COR-L47 (cell line): ENCODE measurements at places on chromosomes 4 and X.

GRCh38 chr4:36249610-36250009, 5.3 kb upstream of the ARAP2 start:
- DNase-seq = no peak

DNA sequence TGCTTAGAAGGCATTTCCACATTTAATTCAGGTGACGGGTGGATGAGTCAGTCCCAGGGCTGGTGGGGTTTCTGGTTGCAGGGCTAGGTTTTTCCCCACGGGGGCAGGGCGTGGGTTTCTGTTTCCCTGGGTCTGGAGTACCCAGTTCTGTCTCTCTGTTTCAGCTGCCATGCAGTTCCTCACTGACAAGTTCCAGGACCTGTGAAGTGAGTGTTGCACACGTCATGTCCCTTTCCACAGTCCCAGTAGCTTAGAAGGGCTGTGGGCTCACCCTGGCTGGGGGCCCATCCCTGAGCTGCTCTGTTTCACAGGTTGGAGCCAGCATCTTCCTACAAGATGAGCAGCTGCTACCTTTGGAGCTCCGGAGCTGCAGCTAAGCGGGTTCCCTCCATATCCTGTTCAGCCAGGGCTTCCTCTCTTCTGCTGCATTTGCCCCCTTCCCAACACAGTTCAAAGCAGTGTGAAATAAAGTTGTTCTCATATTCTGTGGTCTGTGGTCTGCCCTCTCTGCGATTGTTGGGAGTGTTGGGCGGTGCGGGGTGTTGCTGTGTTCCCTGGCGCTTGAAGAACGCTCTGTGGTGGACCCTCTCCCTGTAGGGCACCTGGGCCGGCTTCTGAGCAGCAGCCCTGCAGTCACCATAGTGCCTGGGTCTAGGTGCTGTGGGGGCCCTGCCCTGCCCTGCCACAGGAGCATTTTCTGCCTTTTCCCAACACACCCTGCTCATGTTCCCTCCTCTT, 3.9 kb downstream of the LOC101059915 start:
- no peak for DNase-seq

- no peak for DNase-seq
Measured at GRCh38 chr4:83132065-83132464, 17.5 kb upstream of the PLAC8 start.

- no peak for DNase-seq
Measured at GRCh38 chrX:66042307-66043077, 2.6 kb upstream of the VSIG4 start.

DNA sequence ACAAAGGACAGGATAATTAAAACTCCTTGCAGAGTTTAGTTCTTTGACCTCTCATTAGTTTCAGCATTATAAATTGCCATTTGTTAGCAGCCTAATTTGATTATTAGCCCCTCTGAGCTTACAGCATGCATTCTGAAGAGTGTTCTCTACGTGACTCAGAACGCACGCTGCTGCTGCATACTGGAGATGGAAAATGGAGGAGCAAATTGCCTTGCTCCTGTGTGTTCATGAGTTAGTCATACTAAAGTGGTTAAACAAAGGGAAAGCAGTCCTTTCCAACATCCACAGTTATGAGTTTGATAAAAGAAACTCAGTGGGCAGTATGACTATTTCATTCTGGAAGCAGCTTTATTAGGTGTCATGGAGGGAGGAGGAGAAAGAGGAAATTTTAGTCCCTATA, 922.5 kb downstream of the RPA4 start:
- no peak for DNase-seq

DNA sequence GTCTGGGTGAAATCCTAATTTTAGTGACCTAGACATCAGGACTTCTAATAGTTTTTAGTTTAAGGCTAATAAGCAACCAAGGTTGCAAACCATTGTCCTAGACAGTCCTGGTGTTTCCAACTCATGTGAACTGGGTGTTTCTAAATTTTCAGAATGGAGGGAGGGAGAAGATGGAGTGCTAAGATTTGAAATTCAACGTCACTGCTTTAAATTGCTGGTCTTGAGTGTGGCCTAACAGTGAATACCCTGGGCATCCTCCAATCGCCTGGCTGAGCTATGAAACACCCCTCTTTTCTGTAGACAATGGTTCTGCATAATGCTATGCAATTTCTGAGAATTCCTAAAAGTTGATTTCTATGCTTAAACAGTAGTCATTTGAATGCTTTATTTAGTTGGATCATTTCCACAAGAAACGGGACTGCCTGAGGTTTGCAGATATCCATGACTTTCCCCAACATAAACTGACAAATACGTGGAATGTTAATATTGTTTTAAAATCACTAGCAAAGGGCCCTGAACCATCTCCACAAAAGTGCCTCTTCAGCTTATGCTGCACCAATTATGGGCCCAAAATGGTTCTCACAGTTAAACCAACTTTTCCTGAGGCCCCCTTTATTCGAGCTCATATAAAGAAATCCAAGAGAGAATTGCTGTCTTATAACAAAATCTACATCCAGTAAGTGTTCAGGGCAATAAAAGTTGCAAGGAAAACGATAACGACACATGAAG, 1.1 kb downstream of the FBXL5 start:
- DNase-seq = peak; percentile 53

DNA sequence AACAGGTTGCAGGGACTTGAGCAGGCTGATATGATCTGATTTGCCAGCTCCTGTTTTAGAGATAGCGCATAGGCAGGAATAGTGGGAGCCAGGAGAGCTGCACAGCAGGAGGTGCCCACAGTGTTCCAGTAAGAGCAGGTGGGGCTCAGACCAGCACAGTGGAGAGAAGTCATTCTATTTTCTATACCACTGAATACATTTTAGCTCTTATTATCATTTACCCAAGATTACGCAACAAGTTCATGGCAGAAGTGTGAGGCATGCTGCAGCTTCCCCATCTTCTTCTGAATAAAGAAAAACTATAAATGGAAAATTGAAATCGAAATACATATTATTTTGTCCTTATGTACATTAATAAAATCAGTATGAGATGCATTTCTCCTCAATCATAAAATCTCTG, 114.7 kb upstream of the EDNRA start:
- DNase-seq = no peak

GRCh38 chrX:13607996-13608365, 38.6 kb downstream of the EGFL6 start:
- no peak for DNase-seq

GRCh38 chrX:110383414-110383813, 24.8 kb downstream of the RTL9 start:
- no peak for DNase-seq

DNA sequence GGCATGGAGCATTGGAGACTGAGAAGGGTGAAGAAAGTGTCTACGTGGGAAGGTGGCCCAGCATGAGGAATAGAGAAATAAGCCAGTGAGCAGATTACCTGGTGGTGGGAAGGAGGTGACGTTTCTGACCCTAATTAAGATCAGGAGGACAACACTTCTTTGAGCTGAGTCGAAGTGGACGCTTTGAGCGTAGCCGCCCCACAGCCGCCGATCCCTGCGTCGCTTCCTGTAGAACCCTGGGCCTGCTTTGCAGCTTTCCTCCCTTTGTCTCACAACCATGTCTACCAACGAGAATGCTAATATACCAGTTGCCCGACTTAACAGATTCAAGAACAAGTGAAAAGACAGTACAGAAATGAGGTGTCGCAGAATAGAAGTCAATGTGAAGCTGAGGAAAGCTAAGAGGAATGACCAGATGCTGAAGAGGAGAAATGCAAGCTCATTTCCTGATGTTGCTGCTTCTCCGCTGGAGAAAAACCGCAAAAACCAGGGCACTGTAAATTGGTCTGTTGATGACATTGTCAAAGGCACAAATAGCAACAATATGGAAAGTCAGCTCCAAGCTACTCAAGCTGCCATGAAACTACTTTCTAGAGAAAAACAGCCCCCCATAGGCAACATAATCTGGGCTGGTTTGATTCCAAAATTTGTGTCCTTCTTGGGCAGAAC, 6.4 kb upstream of the ANTXR2 start:
- DNase-seq = no peak

GRCh38 chr4:181890031-181890430, 353.2 kb upstream of the TENM3 start:
- no peak for DNase-seq

- DNase-seq = no peak
Measured at GRCh38 chrX:135541351-135541750, 20.9 kb downstream of the INTS6L start.

GRCh38 chr4:169115897-169116254, 105.8 kb upstream of the CBR4 start:
- DNase-seq = no peak

DNA sequence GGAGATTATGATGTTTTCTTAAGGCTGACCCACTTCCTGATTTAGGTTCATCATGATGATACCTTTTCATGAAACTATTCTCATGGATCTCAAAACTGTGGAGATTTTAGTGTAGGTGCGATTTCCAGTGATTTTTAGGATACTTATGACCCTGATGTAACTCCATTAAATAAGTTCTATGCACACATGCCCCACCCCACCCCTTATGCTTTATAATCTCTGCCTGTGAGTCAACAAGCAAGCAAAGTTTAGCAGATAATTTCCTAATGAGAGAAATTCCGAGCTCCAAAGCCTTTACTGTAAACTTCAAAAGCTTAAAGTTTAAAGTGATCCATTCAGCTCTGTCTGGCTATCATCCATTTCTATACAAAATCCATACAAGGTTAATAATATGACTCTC, 56.4 kb downstream of the C4orf33 start:
- no peak for DNase-seq

DNA sequence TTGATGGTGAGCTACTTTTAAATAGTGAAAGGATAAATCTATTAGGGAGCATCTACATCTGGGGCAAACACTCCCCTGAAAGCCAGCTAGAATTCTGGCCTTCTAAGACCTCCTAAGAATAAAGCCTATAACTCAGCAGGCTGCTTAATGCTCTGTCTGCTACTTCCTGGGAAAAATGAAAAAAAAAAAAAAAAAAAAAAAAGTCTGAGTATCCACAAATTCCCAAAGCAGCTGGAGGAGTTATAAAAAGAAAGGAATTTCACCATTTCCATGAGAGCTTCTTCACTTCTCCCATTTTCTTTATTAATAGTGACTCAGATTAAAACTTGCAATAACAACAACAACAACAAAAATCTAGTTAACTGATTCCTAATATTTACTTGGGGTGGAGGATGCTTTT, 511.2 kb downstream of the INPP4B start:
- no peak for DNase-seq

DNA sequence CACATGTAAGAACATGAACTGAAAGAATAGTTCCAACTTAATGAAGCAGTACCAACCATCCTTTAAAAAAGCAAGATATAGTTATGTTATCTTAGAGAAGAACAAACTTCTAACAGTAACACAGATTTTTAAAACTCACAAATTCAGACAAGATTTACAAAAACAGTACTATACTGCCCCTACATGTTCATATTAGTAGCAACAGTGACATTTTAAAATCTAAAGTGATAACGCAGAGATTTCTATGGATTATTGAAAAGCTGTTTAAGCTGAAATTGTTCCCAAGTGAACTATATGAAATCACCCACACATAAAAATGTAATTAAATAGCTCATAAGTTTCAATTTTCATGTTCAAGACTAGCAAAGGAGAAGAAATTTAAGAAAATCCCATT, 166.0 kb downstream of the FBXW7 start:
- DNase-seq = no peak

DNA sequence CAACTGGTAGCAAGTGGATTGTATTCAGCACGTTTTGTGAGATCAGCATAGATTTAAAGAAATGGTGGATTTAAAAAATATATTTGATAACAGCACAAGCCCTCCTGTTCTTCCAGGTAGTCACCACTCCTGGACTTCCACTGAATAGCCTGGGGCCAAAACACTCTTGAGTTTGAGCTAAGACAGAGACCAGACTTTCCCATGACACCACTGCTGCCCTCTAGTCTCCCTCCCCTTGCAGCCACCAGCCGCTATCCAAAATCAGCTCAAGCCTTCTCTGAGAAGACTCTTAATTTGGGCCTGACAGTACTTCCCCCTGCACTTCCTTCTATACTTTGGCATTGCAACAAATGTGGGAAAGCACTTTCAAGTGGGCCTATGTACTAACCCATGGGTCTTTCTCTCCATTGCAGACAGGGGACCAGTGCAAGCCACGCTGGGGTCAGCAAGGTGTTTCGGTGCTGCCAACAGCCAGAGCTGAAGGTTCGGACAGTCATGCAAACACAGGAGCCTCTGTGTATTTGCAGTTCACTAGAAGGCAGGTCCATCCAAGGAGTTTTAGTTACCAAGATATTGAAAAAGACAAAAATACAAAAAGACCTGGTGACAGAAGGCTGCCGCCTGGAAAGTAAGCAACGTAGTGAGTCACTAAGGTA, 40.5 kb upstream of the KLHL13 start:
- no peak for DNase-seq

DNA sequence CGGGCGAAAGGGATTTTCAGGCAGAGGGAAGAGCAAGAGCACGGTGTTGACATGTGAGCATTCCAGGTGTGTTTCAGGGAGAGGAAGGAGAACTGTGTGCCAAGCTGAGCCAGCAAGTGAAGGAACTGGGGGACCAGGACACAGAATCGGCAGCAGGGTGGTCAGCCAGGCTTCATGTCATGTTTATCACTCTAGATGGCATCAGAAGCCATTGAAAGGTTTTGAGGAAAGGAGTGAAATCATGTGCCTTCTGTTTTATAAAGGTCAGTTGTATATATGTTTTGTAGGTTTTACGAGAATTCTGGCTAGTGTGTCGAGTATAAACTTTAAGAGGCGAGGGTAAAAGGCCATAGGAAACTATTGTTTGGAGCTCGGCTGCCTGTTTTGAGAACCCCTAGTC, 682.3 kb downstream of the TRIML1 start:
- DNase-seq = no peak

DNA sequence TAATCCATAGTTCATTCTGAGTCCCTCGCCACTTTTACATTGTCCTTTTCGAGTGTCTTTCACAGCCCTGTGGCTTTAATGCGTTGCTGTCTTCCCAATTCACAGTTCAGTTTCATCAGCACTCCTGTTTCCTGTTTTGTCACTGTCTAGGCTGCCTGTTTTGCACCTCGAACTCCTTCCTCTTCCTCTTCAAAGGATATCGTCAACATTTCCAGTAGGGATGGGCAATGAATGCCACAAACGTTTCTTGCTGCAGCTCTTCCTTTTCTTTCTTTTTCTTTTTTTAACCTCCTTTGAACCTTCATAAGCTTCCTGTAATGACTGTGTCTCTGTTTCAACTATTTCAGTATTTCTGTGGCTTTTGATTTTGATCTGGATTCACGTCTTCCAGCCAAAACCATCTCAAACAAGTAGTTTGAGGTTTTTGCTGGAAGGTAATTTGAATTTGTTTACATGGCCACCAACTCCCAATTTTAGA, 105.4 kb downstream of the ANXA3 start:
- DNase-seq = no peak

DNA sequence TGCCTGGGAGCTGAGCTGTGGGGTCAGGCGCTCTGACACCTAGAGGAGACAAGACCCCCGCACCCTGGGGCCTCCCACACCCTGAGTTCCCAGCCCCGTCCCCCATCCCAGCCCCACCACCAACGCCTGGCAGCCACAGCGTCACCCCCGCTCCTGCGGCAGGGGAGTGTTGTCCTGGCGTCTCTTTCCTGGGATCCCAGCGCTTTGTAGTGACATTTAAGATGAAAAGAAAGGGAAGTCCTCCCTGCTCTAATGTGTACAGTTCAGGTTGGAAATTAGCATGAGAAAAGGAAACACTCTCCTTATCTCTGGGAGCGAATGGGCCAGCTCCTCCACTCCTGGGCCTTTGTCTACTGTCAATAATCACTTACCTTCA, 112.1 kb downstream of the FAM53A start:
- no peak for DNase-seq

- no peak for DNase-seq
Measured at GRCh38 chr4:38512840-38513239, 151.2 kb upstream of the KLF3 start.

- DNase-seq = peak; percentile 71
Measured at GRCh38 chr4:2962614-2963174, 512 bp downstream of the NOP14 start.

- DNase-seq = no peak
Measured at GRCh38 chr4:132387060-132387459, 762.0 kb upstream of the PCDH10 start.
